ENCODE measurements at places on chromosomes 4 and X.
A peak's percentile ranks its signal among the peaks of the same experiment; 100 is the strongest.

DNA sequence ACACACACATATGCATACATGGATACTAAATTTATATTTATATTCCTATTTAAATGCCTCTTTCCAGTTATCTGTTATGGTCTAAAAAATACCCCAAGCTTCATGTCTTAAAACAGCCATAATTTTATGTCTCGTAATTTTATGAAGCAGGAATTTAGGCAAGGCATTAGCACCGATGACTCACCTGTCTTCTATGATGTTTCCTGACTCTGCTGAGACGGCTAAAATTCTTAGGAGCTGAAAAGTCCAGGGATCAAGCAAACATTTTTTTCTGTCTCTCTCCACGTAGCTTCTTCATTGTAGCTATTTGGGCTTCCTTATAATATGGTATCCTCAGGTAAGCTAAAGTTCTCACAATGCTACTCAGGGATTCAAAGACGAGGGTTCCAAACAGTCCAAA is 930.3 kb downstream of the STIM2 start:
- DNase-seq: peak; percentile 51

GRCh38 chr4:83089410-83090157 is 24.9 kb downstream of the PLAC8 start:
- no peak for DNase-seq

DNA sequence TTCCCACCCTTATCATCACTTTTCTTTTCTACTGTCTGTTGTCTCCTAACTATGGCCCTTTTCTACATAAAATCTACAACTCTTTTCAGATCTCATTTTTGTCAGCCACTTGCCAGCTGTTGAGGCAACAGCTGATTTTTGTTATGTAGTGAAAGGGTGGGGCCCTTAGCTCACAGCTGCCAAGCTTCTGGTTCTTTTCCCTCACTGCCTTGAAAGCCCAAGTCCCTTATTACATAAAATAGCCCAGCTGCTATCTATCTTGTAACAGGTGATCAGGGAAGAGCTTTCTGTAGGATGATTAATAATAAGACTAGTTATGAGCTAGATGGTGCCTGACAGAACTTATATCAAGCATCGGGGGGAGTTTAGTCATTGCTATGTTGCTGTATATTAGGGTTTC is 45.9 kb downstream of the ADGRL3 start:
- DNase-seq: no peak

DNA sequence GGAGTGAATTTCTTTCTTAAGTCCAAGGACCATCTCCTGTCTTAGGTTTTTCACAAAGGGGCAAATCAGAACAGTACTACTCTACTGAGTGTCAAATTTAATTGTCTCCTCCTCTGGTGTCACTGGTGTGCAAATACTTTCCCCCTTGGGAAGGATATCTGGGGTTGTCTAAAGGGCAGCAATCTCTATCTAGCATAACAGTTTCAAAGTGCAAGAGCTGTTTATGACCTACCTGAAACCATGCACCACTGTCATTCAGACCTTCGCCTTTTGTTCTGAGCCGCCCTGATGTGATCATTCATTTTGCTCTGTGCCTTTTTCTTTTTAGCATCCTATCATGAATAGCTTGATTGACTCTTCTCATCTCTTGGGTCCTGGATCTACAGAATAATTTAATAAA is 39.3 kb downstream of the IL1RAPL1 start:
- no peak for DNase-seq

- DNase-seq: peak; percentile 14
These were observed 12.0 kb downstream of the TMSB4X start for GRCh38 chrX:12986886-12987285.

- no peak for DNase-seq
These were observed 441.2 kb downstream of the CENPC start for GRCh38 chr4:67104145-67104544.
